NAMALWA (cell line): ENCODE measurements at places on chromosomes 11 and 22.

- no peak for DNase-seq
These were observed 28.0 kb upstream of the KRTAP5-6 start for GRCh38 chr11:1668911-1669473.

GRCh38 chr11:75025561-75025960 is 36.8 kb downstream of the NEU3 start:
- no peak for DNase-seq

DNA sequence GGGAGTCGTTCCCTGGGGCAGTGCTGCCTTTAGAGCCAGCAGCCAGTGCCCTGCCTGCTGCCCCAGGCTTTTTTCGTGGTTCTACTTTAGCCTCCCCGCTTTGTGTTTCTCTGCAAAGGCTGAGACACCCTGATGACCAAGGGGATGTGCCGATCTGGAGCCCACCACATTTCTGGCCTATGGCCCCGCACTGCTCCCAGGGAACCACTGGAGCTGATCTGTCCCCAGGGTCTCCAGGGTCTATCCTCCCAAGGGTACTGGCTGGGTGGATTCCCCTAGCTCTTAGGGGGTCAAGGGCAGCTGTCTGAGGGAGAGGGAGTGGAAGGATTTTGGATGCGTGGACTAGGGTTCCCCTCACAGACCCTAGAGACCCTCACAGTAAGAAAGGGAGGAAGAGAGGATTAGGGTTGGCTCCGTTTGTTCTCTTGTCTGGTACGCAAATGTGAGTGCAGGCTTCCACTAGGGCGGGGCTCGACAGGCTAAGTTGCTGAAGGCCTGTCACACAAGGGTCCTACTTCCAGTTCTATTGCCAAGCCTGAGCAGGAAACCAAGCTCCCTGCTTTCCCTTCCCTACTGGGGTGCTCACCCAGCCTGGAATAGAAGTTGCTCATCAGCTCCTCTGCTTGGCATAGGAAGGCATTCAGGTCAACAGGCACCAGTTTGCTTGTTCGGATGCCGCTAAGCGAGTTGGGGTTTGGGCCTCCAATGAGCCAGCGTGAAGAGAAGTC is 19.3 kb downstream of the TREH start:
- no peak for DNase-seq

- no peak for DNase-seq
These were observed 15.7 kb downstream of the PLAAT3 start for GRCh38 chr11:63598556-63598955.

- peak; percentile 74 for DNase-seq
These were observed at the start of gene CYTH4 for GRCh38 chr22:37282385-37282677. Gene CYTH4 (plus strand): TSS chr22:37282508. CDS start chr22:37282570, 62 bp downstream.

DNA sequence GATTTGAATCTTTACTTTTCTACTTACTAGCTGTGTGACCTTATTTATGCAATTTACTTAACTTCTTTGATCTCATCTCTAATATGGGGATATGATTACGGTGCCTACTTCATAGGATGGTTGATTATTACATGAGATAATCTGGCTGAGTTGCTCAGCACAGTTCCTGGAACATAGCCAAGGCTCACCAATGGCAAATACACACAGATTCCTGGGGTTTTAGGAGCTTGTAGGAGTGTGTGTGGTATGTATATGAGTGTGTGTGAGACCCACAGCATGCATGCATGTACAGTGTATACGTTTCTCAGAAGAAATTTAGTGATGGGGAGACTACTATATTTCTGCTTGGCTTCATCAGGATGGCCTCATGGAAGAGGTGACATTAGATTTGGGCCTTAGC is 256.9 kb downstream of the KIRREL3 start:
- no peak for DNase-seq

GRCh38 chr22:50403701-50404101 is 60.6 kb downstream of the PPP6R2 start:
- DNase-seq, result peak; percentile 53

- DNase-seq, result no peak
These were observed 14.2 kb upstream of the ST14 start for GRCh38 chr11:130145311-130145812.

DNA sequence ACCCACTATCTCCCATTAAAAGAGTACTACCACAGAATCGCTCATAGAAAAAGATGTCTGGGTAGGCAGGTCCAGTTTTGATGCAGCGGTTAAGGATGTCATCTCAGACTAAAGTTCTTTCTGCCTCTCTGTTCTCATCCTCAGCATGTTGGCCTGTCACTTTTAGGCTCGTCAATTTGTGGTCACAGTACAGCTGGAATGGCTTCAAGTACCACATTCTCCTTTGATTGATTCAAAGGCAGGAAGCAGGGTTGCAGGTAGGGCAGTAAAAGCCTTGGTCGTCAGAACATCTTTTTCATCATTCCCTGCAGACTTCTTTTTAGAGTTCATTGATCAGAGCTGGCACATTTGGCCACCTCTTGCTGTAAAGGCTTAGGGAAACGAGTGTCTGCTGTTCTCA is 28.7 kb downstream of the SDHD start:
- DNase-seq, result no peak

- peak; percentile 50 for DNase-seq
These were observed 25.6 kb downstream of the OR2AG2 start for GRCh38 chr11:6746086-6746618.

- DNase-seq, result no peak
These were observed 89.7 kb downstream of the RELT start for GRCh38 chr11:73465871-73466270.

DNA sequence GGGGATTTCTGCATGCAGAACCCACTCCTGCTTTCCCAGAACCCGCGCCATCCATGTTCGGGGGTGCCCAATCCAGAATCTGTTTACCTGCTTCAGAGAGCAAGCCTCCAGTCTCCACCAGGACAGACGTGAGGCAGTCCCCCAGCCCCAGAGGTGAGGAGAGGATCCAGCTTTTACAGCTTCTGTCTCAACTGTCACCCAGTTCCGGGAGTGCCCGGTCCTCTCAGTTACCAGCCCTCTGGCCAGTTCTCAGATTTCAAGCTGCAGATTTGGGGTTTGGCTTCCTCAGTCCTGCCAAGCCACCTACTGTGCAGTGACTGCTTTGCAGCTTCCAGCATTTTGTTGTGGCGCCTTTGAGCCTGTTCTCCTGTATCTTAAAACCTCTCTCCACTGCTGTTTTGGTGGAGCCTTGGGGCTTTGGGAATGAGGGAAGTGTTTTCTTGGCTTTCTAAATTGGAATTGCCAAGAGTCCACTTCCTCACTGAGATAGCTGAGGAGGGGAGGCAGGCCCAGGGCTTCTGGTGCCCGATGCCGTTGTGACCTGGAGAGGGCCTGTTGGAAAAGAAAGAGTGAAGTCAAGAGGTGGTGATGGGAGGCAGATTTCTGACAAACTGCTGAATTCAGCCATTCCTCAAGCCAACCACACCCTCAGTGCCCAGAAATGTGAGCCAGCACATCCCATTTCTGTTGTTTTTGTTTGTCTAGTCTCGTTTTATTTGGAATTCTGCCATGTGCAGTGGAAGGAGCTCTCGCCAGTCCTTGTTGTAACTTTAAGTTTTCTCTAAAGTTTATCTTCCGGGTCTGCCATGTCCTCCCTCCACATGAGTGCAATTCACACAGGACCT is 513.4 kb downstream of the TBC1D22A start:
- no peak for DNase-seq

- no peak for DNase-seq
These were observed 67.1 kb upstream of the CARD18 start for GRCh38 chr11:105206633-105207032.

- DNase-seq, result no peak
These were observed 5.4 kb downstream of the SMCO4 start for GRCh38 chr11:93537767-93538261.

GRCh38 chr22:35582861-35583670 is 34.1 kb downstream of the MB start:
- DNase-seq, result peak; percentile 74

- no peak for DNase-seq
These were observed 287.0 kb downstream of the FAT3 start for GRCh38 chr11:92511522-92512203.

DNA sequence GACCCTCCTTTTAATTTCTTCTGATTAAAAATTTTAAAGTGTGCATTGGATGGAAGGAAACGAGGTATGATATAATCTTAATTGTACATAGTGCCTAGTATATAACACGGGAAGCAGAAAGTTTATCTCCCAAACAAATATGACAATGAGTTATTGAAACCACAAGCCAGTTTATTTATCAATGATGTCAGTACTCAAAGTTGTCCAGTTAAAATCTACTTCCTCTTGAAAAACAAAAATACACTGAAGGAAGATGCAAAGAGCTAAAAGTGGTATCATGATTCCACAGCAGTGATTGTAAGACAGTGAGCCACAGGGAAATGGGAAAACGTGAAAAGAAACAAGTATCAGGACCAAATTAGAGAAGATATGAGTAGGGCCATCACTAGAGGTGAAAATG is 18.8 kb upstream of the OR5B21 start:
- DNase-seq, result peak; percentile 7

GRCh38 chr11:100586361-100587101 is 100.6 kb upstream of the ARHGAP42 start:
- DNase-seq, result no peak

DNA sequence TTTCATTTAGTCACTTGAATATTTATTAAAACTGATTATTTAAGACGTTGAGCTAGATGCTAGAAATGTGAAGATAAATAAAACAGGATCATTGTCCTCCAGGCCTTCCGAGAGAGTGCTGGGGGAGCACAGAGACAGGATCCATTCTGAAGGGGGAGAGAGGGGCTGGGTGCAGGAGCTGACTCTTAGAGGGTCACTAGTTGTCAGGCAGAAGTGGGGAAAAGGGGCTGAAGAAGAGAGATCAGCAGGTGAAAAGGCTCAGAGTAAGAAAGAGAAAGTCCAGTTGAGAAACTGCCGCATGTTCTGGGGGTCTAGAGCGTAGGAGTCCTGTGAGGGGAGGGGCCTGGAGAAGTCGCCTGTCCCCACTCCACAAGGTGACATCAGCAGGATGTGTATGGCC is 206.2 kb upstream of the SNX19 start:
- no peak for DNase-seq

DNA sequence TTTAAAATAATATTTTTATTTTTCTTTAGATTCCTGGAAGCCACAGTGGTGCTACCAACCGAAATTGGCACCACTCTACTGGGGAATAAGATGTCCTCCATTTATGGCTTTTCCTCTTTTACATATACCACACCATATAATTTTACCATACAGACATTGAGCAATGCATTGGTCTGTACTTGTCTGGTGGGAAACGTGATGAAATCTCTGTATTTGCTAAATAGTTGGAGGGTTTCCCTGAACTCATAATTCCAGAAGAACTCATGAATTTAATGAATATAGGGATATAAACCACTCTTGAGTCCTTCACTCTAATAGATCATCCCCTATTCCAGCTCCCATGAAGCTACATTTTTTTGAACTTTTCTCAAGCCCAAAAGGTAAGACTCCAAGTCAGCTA is 28.0 kb upstream of the MMP13 start:
- DNase-seq, result no peak

DNA sequence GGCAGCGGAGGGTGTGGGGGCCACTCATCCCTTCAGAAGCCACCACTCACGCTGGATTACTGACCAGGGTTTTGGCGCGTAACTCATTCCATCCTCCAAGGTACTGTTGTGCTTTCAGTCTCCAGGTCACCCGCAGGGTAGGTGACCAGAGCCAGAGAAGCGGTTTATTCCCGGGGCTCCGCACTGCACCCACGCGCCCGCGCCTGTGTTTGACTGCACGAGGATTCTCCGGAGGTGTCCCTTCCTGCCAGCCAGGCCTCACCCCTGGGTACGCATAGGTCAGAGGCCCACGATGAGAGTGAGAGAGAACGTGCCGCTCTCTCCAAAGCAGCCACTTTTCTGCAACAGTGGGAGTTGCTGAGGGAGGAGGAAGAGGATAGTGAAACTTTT is 55.5 kb downstream of the TRAF6 start:
- DNase-seq, result no peak

GRCh38 chr11:69639831-69640230 is 1.1 kb upstream of the CCND1 start:
- no peak for DNase-seq

DNA sequence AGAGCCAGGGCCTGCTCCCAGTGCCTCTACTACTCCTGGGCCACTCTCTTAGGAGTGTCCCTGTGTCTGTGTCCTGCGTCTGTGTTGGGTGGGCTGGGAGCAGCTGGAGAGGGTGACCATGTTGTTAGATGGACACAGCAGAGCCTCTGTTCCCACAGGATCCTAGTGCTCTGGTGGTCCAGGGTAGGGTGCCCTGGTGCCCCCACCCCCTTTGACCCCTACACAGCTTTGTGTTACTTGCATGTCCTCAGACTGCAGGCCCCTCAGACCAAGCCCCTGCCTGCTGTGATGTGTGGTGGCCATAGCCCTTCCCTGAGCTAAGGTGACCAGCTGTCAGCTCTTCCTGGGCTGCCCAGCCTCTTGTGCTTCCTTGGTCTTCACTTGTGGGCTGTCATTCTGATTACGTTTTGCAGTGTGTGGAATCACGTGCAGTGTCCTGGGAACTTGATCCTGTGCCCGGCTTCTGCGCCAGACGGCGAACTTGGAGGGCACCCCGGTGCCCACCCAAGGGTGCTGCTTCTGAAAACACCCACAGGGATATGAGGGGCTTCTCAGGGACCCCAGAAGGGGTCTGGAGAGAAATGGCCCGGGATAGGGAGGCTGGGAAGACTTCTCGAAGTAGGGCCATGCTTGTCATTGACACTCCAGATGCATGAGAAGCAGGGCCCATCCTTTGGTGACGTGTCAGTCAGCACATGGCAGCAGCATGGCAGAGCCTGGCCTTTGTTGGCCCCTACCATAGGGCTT is 1.5 kb downstream of the TANGO2 start:
- no peak for DNase-seq

DNA sequence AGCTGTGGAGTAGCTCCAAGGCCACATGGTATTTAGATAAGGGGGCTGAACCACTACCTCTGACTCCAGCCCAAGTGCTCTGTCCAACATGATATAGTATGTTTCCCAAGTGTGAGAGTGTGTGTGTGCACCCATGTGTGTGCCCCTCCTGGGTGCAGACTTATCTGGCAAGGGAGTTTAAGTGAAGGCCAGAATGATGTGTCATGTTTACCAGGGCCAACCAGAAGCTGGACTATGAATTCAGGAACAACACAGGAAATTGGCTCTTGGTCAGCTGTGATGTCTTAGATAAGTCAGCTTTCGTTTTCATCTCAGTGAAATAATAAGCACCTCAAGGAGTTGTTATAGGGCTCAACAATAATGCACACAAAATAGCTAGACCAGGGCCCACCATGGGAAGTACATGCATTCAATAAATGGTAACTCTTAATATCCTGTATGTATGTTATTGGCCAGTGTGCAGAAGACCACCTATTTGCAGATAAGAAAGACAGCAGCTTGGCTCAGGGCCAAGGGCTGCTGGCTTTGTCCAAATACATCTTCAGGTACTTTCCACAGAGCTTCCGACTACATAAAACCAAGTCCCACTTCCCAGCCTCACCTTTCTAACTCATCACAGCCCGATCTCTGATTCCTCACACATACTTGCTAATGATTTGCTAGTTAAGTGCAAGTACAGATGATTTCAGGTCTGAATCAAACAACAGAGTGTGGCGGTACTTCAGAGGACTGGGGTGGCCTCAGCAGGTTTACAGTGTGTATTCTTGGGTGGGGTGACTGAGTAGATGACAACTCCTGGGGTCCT is 120.9 kb downstream of the ME3 start:
- DNase-seq, result no peak
